HT-29 (cell line): ENCODE measurements at places on chromosomes 2 and 18.

GRCh38 chr2:62928015-62928414 lies 122.6 kb upstream of the OTX1 start:
- no peak for DNase-seq

- DNase-seq: peak; percentile 35
Measured at GRCh38 chr2:62343636-62344337, 147.9 kb downstream of the B3GNT2 start.

DNA sequence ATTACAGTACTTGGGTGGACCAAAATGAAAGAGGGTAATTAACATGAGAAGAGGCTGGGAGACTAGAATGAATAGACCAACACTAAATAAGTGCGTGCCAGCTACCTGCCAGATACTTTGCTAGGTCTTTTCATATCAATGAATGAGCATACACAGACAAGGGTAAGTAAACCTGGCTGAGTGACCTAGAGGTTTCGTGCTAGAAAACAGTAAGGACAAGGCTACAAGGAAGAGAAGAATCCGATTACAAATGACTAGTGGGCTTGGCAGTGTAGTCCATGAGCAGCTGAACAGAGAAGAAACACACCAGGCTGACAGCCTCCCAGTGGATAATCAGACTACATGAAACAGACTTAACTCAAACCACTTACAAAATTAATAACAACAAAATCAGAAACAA lies 64.6 kb downstream of the THADA start:
- no peak for DNase-seq

- DNase-seq: peak; percentile 45
Measured at GRCh38 chr2:32772638-32773447, 145.0 kb downstream of the TTC27 start.

DNA sequence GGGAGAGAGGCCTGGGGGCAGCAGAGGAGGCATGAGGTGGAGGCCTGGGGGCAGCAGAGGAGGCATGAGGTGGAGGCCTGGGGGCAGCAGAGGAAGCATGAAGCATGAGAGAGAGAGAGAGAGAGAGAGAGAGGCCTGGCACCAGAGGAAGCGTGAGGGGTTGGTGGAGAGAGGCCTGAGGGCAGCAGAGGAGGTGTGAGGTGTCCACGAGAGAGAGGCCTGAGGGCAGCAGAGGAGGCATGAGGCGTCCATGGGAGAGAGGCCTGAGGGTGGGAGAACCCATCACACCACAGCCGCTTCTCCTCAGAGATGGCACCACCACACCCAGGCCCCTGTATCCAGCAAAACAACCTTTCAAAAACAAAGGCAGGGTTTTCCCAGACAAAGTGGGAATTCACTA lies 55.7 kb upstream of the KCNG2 start:
- no peak for DNase-seq

DNA sequence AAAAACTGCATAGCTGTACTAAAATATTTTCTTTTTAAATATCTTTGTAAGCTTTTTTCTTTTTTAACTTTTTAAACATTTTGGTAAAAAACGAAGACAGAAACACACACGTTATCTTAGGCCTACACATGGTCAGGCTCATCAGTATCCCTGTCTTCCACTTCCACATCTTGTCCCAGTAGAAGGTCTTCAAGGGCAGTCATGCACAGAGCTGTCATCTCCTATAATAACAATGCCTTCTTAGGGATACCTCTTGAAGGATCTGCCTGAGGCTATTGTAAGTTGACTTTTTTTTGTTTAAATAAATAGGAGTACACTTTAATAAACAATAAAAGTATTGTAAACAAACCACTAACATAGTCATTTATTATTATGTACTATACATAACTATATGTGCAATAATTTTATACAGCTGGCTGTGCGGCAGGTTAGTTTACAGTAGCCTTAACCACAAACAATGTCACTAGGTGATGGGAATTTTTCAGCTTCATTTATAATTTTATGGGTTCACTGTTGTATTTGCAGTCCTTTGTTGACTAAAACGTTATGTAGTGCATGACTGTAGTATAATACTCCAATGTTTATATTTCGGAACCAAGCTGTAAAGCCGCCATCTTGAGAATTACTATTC lies 124.4 kb downstream of the MAP4K4 start:
- no peak for DNase-seq

DNA sequence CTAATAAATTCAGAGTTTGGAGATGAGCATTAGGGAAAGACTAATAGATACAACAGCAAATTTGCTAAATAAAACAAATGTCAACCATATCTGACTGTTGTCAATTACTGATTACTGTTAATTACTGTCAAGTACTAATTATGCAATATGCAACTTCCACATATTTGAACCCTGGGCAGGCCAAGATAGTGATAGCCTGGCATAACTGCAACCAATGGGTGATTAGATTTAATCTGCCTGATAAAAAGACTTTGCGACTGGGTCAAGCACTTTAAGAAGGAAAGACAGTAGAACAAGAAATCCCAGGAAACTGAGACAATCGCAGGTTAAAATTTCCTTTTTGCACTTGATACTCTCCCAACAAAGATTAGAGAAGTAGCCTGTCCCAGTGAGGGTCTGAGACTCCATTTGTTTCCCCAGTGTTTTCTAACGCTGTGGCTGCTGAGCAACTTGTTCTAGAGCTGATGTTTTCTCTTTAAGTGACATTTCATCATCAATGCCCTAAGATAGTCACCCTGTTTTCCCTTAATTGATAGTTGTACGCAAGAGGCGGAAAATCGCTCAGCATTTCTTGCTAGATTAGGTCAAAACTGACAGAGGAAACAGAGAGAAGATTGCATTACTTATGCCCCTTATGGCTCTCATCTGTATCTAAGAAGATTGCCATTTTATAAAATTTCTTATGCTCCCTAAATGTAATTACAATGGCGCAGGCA lies 17.8 kb downstream of the ARHGAP15 start:
- no peak for DNase-seq

- DNase-seq: no peak
Measured at GRCh38 chr2:191661097-191661924, 16.6 kb upstream of the NABP1 start.

GRCh38 chr18:67483952-67484351 lies 32.6 kb downstream of the DSEL start:
- no peak for DNase-seq

- no peak for DNase-seq
Measured at GRCh38 chr2:102342888-102343287, 12.7 kb upstream of the IL18R1 start.
